ENCODE measurements at places on chromosomes 7 and 10. TPM values are rescaled to one million over a fixed set of nuclear protein-coding genes. Genes with fewer than 3 reads are reported as not detected.

The SPDYE9 gene
- 0.35 TPM for polyA plus RNA-seq

The AGFG2 gene
- 10.4 TPM for polyA plus RNA-seq

GRCh38 chr10:62050893-62051433 lies 149.5 kb downstream of the ARID5B start:
- DNase-seq: no peak

DNA sequence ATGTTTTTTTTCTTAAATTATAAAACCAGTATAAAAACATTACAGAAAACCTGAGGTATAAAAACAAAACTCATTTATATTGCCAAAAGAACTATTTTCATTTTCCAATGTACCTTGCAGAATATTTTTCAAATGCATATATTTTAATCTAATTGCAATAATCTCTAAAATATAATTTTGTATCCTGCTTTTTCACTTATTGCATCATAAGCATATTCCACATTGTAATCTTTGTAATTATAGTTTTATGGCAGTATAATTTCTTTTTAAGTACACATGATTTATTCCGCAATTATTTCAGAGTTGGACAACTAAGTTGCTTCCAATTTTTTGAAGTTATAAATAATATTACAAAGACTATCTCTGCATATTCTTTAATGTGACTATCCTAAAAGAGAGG lies 43.7 kb downstream of the SGCE start:
- DNase-seq: no peak

DNA sequence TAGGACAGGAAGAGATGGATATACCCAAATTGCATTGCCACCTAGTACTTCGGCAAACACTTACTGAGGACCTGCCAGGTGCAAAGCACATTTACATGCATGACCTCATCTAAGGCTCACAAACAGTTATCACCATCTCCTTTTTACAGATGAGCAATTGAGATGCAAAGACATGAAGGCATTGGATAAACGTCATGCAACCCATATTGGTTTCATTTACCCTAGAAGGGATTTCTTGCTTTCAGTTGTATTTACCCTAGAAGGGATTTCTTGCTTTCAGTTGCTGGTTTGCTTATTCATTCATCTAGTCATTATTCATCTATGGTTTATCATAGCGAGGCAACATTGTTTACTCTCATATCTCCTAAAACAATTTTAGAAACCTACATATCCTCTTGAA lies 52.2 kb downstream of the STEAP1B start:
- DNase-seq: no peak

- no peak for DNase-seq
These were observed 19.5 kb upstream of the CYREN start for GRCh38 chr7:135189961-135190360.

GRCh38 chr10:68208424-68209042 lies 23.4 kb downstream of the ATOH7 start:
- DNase-seq: peak; percentile 29

GRCh38 chr7:47509571-47509970 lies 72.3 kb downstream of the TNS3 start:
- no peak for DNase-seq

- DNase-seq: no peak
These were observed 89.2 kb downstream of the SPAG6 start for GRCh38 chr10:22434521-22434920.

The NUTM2B gene
- polyA plus RNA-seq: 3.1 TPM

DNA sequence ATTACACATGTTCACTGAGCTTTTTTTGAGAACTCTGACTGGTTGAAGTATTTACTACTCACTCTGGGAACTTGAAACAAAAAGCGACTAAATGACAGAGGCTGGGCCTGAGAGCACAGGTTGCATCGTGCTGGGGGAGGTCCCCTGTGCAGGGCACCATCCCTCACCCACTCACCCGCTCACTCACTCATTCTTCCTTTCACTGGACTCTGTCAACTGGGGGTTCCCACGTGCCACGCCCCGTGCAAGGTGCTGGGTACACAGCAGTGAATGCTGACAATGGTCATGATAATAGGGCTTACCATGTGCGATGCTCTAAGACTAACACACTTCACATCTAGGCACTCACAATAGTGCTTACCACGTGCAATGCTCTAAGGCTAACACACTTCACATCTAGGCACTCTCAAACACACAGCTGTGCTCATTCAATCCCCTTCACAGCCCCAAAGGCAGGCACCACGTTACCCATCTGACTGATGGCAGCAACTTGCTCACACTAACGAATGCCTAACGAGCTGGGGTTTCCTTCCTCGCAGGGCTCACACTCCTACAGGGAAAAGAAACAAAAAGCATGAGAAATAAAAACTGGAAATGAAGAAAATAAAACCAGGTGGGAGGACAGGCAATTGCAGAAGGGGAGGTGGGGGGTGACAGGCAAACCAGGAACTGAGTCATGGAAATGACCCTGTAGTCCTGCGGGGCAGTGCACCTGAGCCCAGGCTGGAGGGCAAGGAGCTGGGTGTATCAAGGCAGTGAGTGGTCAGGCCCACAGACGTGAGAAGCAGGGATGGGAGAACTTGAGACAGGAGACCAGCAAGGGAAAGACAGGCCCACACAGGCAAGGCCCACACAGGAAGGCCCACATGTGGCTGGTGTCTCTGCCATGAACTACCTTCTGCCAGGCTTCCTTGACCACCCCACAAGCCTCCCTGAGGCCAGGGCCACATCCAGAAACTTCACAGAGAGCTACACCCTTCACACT lies 147.0 kb upstream of the FAM20C start:
- DNase-seq: no peak

The MSS51 gene
- 1.7 TPM for polyA plus RNA-seq

The CAMK2B gene
- 2.7 TPM for polyA plus RNA-seq

GRCh38 chr7:29076631-29077030 lies 69.7 kb downstream of the CPVL start:
- no peak for DNase-seq

The LHFPL3 gene
- 7.1 TPM for polyA plus RNA-seq

DNA sequence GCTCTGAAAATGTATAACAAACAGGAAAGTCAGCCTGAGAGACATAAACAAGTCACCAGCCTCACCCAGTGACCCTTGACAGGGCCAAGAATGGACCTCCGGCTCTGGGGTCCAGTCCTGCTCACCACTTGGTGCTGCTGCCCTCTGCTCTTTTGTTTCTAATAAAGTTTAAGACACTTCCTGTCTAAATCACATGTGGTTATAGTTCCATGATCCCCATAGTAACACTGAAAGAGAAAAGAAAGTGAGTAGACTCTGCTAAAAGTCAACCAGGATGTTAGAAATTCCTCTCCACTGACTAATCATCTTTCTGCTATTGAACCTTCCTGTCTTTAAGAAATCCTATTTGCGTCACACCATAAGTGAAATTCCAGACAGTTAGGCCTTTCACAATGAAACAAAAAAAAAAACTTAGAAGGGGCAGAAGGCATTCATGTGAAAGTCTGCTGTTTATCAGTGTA lies 179.2 kb upstream of the BET1 start:
- no peak for DNase-seq

The GJD4 gene
- 0.11 TPM for polyA plus RNA-seq

GRCh38 chr10:78337016-78337415 lies 303.4 kb downstream of the RPS24 start:
- DNase-seq: no peak

GRCh38 chr7:14303536-14303935 lies 314.1 kb upstream of the ETV1 start:
- no peak for DNase-seq

GRCh38 chr7:155570171-155570958 lies 24.0 kb upstream of the CNPY1 start:
- no peak for DNase-seq

The C7orf57 gene
- 0.67 TPM for polyA plus RNA-seq

GRCh38 chr10:101221549-101221948 lies 7.7 kb downstream of the LBX1 start:
- no peak for DNase-seq

The NEUROG3 gene
- not detected for polyA plus RNA-seq

DNA sequence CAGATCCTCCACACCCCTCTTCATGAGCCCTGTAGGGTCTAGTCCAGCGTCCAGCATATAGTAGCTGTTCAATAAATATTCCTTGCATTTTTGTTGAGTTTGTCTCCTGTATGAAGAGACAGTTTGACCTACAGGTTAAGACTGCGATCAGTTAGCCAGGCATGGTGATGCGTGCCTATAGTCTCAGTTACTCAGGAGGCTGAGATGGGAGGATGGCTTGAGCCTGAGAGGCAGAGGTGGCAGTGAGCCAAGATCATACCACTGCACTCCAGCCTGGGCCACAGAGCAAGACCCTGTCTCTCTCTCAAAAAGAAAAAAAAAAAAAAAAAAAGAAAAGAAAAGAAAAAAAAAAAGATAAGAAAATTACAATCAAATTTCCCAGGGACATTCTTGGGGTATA lies 5.1 kb upstream of the CUEDC2 start:
- no peak for DNase-seq

The OR2A12 gene
- polyA plus RNA-seq: not detected

- no peak for DNase-seq
These were observed 157.4 kb downstream of the SKIDA1 start for GRCh38 chr10:21368022-21368582.

The TNS3 gene
- polyA plus RNA-seq: 94.6 TPM

The SRRM3 gene
- 1.1 TPM for polyA plus RNA-seq

DNA sequence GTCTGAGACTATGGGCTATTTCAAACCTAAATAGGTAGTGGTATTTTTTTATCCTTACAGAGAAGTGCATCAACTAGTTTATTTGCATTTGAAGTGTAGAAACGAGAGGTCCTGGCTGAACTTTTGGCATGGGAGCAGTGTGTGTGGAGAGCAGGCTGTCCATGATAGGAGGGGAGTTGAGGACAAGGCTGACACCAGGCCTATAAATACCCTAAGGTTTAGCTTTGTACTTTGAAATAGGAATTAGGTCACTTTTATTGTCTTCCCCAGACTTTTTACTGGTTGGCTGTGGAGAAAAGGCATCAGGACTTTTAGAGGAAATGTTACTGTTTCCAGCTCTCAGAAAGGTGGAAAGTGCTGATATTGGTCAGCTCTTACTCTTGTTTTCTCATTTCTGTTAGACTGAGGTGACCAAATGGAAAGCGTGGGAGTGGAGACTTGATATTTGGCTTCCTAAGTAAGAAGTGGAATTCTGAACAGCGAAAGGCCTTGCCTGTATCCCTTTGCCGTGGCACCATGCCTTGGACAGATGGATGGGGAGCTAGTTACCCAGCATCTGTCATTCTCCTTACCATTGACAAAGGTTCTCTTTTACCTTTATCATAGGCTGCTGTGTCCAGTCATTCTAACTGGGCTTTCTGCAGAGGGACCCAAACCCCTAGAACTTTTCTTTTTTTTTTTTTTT lies 46.0 kb downstream of the GBF1 start:
- DNase-seq: no peak

The FKBP9 gene
- polyA plus RNA-seq: 189 TPM

GRCh38 chr10:28761084-28761846 lies 83.9 kb downstream of the BAMBI start:
- DNase-seq: no peak

DNA sequence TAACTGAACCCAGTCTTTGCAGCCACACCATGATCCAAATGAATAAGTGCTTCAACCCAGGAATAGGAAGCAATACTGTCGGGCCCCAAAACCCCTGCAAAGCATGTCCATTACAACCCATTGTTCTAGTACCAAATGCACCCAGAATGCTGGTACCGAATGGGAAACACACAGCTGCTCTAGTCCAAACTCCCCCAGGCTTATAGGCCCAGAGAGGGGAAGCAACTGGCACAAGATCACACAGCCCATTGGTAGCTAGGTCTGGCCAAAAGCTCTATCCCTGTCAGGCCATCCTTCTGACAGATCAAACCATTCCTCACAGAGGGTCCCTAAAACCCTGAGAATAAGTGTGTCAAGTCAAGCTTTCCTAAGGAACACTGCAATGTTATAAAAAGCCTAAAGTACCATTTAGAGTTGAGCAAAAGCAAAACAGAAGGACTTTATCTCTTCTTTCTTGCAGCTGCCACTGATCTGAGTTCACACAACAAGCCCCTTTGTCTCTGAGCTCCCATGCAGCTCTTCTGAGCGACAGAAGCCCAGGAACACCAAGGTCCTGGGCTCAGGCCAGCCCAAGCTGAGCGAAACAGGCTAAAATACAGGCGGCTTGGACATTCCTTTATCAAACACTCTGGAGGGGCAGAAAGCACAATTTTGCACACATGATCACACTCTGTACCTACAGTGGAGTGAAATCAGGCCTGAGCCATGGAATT lies 116.7 kb downstream of the SGMS1 start:
- no peak for DNase-seq

The SLC13A1 gene
- polyA plus RNA-seq: 27.9 TPM

The APBB1IP gene
- 1.7 TPM for polyA plus RNA-seq

GRCh38 chr7:118573085-118573484 lies 348.6 kb downstream of the ANKRD7 start:
- no peak for DNase-seq

- no peak for DNase-seq
These were observed 102.4 kb downstream of the MDFIC start for GRCh38 chr7:115024276-115024675.

The SPDYE16 gene
- polyA plus RNA-seq: 1.3 TPM

All from right renal cortex interstitium (tissue), 3 donors.